ENCODE measurements at places on chromosomes 7 and 10. TPM values are rescaled to one million over a fixed set of nuclear protein-coding genes. Genes with fewer than 3 reads are reported as not detected.

- DNase-seq, result no peak
These were observed 116.2 kb downstream of the LRMDA start for GRCh38 chr10:75547391-75548298.

- DNase-seq, result no peak
These were observed 60.7 kb downstream of the DGKB start for GRCh38 chr7:14841869-14842268.

GRCh38 chr7:114921631-114922025 is 266 bp upstream of the MDFIC start:
- peak; percentile 10 for DNase-seq

- DNase-seq, result no peak
These were observed 72.2 kb upstream of the ZNF479 start for GRCh38 chr7:57204411-57204811.

DNA sequence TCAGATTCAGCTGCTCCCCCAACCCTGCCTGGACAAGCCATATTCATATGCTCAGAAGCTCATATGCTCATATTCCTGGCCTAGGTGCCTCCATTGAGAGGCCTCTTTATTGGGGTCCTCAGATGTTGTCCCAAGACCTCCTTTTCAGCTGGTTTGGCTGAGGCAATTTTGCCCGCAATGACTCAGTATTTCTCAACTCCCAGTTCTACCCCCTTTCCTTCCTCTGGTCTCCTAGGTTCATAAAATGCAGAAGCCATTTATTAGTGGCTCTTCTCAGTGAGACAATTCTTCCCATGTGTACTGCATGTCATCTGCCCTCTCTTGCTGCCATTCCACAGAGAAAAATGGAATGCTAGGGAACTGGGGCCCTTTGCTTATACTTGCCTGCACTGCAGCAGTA is 110.7 kb downstream of the INHBA start:
- no peak for DNase-seq

- no peak for DNase-seq
These were observed 27.5 kb downstream of the DLG5 start for GRCh38 chr10:77899080-77899477.

DNA sequence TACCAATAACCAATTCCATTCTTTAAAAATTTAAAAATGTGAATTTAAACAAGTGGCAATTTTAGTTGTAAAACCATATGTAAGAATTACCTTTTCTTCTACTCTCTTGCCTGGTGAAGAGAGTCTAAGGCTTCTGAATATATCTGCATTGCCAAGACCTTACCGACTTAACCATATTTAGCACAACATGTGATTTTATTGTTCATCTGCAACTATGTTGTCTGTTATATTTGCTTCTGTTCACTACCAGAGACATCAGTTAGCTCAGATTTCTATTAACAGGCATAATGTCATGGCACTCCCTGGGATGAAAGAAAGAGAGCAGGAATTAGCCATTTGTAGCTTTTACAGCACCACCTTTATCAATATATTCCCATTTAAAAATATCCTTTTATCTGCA is 55.3 kb downstream of the CHN2 start:
- no peak for DNase-seq

DNA sequence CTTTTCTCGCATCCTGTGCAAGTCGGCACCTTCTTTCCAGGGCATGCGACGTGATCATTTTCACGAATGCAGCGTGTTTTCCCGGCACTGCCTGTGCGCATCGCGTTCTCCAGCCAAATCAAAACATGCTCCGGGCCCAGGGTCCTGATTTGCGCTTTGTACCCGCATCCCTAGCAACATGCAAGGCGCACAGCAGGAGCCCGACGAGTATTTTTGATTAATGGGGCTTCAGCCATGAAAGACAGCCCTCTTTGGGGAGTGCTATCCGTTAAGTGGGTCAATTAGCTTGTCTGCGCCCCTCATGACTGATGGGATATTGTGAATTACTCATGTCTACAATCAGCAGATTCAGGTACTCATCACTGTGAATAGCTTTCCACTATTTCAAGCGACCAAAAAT is 243.3 kb upstream of the RNF32 start:
- no peak for DNase-seq

DNA sequence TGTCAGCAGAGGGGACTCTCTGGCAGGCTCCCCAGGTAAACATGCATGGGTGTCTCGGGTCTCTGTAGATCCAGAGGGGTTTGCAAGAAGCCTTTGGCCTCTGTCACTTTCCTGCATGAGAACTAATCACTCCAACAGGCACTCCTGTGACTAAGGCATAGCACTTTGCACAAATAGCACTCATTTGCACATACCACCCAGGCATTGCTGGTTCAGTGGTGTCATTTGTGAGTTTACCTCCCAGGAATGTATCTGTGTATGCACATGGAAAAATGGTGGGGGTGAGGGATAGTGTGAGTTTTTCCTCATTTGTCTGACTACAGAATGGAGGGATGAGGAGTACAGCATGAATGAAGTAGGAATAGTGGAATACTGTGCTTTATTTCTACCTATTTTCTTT is 39.5 kb downstream of the CNNM1 start:
- DNase-seq, result no peak

DNA sequence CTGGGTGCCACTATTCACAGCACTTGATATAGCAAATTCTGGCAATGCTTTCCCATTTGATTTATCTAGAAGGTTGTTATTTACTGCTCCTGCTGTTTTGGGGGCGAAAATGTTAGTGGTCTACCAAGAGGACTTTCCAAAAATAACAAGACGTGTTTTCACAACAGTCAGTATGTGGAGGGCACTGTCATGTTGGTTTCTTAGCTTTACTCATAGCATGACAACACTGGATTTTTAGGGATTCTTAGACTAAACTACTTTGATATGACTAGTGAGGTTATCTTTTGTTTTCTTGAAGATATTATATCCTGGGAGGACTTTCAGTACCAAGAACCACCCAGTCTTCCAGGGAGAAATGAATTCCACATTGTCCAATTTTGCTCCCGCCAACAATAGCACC is 49.4 kb downstream of the NUDCD3 start:
- no peak for DNase-seq

DNA sequence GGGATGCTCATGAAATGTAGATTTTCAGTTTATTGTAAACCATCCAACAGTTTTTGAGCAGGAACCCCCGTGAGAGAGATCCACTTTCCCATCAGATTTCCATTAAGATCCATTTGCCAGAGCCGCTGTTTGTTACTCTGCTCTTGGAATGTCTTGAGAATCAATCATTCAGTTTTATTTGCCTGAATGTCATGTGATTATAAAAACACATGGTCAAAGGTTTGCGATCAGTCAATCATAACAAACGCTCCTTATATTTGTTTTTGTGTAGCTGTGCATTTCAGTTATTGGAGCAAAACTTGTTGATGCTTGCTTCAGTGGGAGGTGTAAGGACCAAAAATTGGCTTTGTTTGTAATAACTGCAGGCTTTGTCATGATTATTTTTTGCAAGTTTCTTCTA is 155.8 kb upstream of the RHOBTB1 start:
- no peak for DNase-seq

DNA sequence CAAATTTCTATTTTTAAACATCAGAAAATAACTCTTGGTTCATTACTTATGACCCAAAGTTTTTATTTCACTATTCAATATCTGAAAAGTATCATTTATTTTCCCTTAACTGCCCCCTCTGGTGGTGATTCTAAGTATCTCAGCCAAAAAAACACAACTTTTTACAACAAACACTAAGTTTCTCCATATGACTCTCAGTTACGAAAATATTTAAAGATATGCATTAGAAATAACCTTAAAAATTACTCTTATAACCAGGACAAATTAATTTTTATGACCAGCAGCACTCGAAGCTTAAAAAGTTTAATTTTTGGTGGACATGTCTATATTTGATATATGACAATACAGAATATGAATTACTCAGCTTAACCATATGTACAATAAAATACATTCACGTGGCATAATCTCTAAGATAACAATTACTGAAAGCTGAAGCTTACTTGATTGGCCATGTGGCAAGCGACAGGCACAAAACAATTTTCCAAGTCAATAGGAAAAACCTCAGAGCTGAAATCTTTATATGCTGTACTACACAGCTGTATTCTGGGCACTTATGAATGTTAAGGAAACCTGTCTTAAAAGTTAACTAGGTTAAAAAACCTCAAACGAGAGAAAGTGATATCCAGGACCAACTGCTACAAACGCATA is 2.3 kb downstream of the HNRNPA2B1 start:
- DNase-seq, result no peak

The LRRC17 gene
- 60.4 TPM for total RNA-seq

All from ovary (tissue), 10 donors.